ENCODE measurements at places on chromosomes 1 and 21. TPM values are rescaled to one million over a fixed set of nuclear protein-coding genes. Genes with fewer than 3 reads are reported as not detected.

- H3K4me3 ChIP-seq, result no peak overlapping the region
- no peaks in the 10 kb centered on the region for H3K4me1 ChIP-seq
- DNase-seq, result no peak
- no peak overlapping the region for H3K27ac ChIP-seq
Measured at GRCh38 chr21:40706806-40707655, 139.9 kb downstream of the DSCAM start.

DNA sequence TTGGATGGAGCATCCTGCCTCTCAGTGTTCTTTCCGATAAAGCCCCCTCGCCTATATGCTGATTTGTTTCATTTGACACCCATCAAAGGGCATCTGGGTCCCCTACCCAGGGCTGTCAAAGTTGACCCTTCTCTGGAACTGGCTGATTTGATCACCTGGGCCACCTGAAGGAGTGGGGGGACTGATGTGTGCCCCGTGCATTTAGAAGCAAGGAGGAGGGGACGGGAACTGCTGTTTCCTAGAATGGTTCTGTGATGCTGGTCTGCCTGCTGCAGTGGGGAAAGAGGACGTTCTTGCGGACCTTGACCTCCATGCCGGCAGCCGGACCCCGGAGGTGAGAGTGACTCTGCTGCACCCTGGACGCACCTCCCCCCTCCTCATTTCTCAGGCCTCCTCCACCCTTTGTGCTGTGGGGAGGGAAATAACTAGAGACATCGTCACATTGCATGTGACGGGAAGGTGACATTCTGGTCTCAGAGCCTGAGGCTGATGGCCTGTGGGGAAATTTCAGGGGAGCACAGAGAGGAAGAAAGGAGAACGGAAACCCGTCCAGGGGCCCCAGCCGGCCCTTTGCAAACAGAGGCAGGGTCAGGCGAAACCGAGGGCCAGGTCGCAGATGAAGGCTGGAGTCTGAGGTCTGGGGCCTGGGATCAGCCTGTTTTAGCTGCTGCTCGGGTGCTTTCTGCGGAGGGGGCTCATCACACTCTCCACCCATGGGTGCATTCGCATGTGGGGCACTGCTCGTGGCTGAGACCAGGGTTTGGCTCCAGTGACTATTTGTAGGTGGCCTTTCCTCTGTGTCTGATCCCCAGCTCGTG lies 25.7 kb downstream of the CRYAA start:
- no peak overlapping the region for H3K4me3 ChIP-seq
- H3K36me3 ChIP-seq, result no peaks in the 10 kb centered on the region
- no peak overlapping the region for H3K27ac ChIP-seq
- no peak for DNase-seq
- H3K27me3 ChIP-seq, result no peaks in the 10 kb centered on the region

DNA sequence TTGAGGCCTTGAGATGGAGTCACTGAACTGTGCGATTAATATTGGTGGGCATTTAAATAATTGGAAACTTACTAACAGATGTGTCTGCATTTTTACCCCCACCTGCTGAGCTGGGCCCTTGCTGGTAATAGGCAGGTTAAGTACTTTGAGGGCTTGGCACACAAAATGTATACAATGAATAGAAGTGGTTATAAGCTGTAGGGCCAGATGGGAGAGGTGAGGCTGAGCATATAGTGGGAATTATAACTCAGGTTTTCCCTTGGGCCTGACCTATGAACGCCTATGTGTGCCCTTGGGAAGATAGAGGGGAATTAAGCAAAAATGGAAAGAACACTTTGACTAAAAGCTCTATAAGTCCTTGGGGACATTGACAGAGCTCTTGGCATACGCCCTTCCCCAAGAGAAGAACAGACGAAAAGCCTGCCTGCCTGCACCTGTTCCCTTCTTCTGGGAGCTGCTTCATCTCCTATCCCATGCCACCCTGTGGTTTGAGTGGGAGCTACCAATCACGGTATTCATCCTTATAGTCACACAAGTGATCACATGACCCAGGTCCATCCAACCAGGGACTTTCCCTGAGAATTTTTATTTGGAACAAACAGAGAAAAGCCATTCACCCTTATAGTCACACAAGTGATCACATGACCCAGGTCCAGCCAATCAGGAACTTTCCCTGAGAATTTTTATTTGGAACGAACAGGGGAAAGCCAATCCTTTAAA lies 260.7 kb upstream of the CSF3R start:
- no peaks in the 10 kb centered on the region for H3K4me1 ChIP-seq
- DNase-seq, result no peak
- H3K4me3 ChIP-seq, result no peak overlapping the region

DNA sequence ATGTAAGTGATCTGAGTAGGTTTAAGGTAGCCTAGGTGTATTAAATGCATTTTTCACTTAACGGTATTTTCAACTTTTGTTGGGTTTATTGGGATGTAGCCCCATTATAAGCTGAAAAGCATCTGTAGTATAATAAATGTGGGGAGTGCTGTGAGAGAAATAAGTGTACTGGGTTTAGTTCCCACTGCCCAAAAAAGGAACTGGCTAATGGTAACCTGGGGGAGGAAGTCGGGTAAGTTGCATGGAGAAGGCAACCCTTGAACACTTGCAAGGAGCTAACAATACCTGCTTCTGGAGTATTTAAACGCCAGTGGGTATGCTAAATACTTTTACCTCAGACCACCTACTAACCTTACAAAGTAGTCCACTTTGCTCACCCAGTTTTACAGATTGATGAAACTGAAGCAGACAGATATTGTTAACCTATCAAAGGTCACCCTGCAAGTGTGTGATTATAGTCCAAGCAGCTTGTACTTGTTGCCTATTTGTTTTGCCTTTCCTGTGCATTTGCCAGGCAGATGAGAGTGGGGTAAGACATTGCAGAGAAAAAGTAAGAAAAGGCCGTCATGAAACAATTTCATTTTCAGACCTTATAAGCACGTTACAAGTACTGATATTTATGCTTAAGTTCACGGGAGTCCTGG lies 7.6 kb upstream of the SHISA4 start:
- no peak overlapping the region for H3K27ac ChIP-seq
- H3K36me3 ChIP-seq, result peaks cover 2% of the 10 kb centered on the region
- no peak for DNase-seq
- no peak overlapping the region for H3K4me3 ChIP-seq

DNA sequence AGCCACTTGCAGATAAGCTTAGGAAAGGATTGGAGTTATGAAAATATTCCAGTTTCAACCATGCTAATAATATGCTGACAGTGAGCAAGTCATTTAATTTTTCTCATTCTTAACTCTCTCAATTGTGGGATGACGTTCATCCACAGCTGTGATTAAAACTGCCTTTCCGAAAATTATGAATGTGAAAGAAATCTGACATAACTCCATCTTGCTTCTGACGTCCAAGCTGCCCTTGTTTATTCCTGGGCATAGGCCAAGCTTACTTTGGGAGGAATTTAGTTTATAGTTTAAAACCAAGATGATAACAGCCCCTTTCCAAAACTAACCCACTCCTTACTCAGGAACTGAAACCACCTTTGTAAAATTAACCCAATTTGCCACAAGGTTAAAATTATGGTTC lies 11.0 kb upstream of the RGS18 start:
- no peak for DNase-seq
- H3K36me3 ChIP-seq, result no peaks in the 10 kb centered on the region
- H3K27me3 ChIP-seq, result no peaks in the 10 kb centered on the region
- no peak overlapping the region for H3K4me3 ChIP-seq

GRCh38 chr1:64043976-64044375 lies 159.4 kb upstream of the UBE2U start:
- no peaks in the 10 kb centered on the region for H3K27me3 ChIP-seq
- no peak overlapping the region for H3K27ac ChIP-seq
- no peak for DNase-seq
- peaks cover 8% of the 10 kb centered on the region for H3K4me1 ChIP-seq

- H3K4me3 ChIP-seq, result no peak overlapping the region
- H3K27ac ChIP-seq, result no peak overlapping the region
- H3K36me3 ChIP-seq, result no peaks in the 10 kb centered on the region
- no peaks in the 10 kb centered on the region for H3K4me1 ChIP-seq
- no peak for DNase-seq
Measured at GRCh38 chr1:22038036-22038435, 14.5 kb upstream of the CDC42 start.

GRCh38 chr1:113488576-113489177 lies 98.4 kb downstream of the MAGI3 start:
- H3K27ac ChIP-seq, result no peak overlapping the region
- H3K4me1 ChIP-seq, result no peaks in the 10 kb centered on the region
- H3K4me3 ChIP-seq, result no peak overlapping the region
- DNase-seq, result no peak
- H3K27me3 ChIP-seq, result no peaks in the 10 kb centered on the region

FAM110D gene
- 0.05 TPM for total RNA-seq

RXRG gene
- total RNA-seq, result not detected

KCNJ9 gene
- not detected for total RNA-seq

Data from Panc1 (cell line).